ENCODE measurements at places on chromosomes 13 and 19. TPM values are rescaled to one million over a fixed set of nuclear protein-coding genes. Genes with fewer than 3 reads are reported as not detected.

GRCh38 chr19:38055655-38056521 lies 148.9 kb downstream of the SIPA1L3 start:
- ATAC-seq, result no peak

The ZNF560 gene
- not detected for total RNA-seq

DNA sequence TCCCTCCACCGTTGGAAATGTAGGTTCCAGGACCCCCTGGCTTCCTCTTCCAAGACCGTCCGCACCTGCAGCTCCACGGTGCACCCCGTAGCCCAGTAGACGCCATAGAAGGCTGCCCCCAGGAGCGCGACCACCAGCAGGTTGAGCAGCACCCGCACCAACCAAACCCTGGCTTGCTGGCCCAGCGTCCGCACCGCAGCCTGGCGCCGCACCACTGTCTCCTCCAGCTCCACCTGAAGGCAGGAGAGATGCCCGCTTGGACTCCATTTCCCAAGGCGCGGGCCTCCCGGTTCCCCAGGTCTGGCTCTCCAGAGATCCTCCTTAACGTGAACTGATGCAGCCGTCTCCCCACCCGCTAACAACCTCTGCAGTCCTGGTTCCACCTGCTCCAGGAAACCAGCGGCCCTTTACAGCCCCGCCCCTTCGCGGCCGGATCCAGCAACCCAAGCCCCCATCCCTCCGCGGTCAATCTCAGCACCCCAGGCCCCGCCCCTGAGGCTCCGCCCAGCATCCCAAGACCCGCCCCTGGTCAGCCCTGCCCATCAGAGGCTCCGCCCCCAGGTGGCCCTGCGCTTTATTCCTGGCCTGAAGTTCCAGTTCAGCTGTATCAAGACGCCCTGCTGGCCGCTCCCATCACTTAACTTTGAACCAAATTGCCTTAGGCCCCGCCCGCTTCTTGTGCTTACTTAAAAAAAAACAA lies 5.0 kb upstream of the LENG1 start:
- peak; percentile 46 for ATAC-seq

The URAD gene
- total RNA-seq, result not detected

The ADAT3 gene
- total RNA-seq, result 5.5 TPM

The TBXA2R gene
- 0.64 TPM for total RNA-seq

The CBARP gene
- total RNA-seq, result 2.0 TPM

The MISP3 gene
- total RNA-seq, result 3.4 TPM

DNA sequence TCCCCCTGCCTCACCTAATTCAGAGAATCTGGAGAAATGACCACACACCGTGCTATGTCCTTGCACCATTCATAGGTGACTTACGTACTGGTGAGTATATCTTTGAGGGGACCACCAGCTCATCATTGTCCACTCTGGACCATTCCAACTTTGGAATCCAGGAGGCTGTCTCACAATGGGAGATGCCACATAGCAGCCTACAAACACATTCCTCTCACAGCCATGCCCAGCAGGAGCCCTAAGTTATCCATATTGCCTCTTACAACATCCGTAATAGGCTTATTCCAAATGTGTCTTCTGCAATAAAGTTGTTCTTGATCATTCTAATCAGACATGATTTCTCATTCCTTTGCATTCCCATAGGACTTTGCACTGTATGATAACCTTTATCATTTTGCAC lies 436.7 kb downstream of the EFNB2 start:
- no peak for ATAC-seq

GRCh38 chr13:40878321-40878720 lies 88.9 kb downstream of the SLC25A15 start:
- no peak for ATAC-seq

DNA sequence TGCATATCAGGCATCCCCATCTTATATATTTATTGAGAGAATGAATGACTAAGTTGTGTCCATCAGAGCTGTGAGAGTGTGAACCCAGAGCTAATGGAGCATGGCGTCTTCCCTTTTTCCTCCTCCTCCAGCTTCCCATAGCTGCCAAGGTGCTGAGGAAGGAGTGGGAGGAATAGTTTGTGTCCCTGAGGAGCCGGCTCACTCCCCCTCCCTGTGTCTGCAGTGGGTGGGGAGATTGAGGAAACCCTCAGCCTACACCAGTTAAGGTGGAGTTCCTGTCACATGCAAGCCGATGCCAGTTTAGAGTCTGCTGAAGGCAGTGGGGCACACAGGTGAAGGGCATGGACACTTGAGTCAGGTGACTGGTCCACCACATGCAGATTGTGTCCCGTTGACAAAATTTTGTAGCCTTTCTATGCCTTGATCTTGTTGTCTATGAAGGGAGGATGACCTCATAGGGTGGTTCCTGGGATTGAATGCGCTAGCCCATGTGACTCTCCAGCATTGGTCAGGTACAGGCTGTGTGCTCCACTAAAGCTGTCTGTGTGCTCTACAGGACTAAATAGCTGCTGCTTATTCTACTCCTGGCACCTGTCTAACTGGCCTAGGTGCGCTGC lies 47.6 kb upstream of the GPI start:
- ATAC-seq, result peak; percentile 78

The GAPDHS gene
- total RNA-seq, result not detected

GRCh38 chr13:30570691-30571090 lies 47.0 kb upstream of the USPL1 start:
- ATAC-seq, result no peak

DNA sequence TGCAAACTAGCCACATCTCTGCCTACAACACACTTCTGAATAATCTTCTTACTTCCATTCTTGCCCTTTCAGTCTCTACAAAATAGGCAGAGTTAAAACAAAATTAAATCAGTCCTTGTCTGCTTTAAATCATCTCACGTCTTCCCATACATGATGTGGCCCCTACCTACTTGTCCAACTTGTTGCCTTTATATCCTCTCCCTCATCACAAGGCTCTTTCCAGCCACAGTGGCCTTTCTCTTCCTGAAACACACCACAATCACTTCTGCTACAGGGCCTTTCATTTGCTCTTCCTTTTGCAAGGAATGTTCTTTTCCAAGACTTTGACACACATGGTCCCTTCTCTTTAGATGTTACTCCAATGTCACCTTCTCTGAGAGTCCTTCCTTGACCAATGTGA lies 1.7 kb downstream of the RBM26 start:
- no peak for ATAC-seq

DNA sequence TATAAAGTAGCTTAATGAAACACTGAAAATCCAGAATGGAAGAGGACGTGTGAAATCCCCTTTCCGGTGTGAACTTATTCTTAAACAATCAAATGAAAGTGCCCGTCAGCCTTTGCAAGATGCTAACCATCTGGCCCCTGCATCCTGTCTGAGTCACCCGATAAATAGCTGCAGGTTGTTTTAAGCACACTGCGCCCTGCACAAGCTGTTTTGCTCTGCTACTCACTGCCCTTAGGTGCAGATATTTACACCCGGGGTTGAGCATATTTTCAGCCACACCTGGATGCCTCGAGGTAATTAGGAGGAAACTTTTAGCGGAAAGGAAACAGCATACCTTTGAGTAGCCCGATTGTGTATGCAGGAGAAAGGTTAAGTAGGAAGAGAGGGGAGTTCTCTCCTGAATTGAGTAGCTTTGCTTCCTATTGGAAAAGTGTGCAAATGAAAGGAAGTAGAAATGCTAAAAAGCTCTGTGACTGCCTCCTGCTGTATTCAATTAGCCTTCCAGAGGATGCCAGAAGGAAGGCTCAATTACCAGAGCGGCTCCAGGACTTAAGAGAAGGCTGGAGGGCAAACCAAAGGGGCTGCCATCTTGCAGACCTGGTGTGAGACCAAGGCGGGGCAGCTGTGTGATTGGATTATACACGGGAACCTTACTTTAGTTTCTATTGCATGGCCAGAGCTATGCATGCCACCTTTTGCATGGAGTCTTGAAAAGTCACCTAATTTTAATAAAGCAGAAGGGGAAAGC lies 42.5 kb downstream of the IRS2 start:
- peak; percentile 67 for ATAC-seq

The ZNF383 gene
- 4.5 TPM for total RNA-seq

The MBD3L3 gene
- not detected for total RNA-seq

DNA sequence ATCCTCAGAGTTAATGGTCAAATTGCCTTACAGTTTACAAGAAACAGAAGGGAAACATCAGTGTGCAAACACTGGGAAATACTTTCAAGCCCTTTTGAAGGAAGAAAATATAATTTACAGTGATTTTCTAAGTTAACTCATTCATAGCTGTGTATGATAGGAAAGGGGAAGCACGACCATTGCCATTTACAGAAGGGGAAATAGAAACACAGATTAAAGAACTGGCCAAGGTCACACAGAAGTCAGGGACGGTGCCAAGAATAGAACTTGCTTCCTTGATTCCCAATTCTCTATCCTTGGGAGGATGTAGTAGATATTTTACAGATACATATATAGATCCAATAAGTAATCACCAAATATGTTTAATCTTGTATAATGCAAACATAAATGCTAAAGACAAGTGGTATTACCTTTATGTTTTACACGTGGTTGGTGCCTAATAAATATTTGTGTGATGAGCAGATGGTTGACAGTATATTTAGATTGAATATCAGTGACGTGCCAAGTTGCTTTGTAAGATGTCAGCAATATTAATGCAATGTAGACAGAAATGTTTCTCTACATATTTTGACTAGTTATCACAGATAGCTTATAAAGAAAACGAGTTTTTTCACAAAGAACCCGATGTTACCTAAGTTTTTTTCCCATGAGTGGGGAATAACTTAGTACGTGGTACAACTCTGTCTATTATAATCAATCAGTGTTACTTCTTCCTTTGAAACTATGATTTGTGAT lies 73.1 kb downstream of the FLT1 start:
- ATAC-seq, result no peak

DNA sequence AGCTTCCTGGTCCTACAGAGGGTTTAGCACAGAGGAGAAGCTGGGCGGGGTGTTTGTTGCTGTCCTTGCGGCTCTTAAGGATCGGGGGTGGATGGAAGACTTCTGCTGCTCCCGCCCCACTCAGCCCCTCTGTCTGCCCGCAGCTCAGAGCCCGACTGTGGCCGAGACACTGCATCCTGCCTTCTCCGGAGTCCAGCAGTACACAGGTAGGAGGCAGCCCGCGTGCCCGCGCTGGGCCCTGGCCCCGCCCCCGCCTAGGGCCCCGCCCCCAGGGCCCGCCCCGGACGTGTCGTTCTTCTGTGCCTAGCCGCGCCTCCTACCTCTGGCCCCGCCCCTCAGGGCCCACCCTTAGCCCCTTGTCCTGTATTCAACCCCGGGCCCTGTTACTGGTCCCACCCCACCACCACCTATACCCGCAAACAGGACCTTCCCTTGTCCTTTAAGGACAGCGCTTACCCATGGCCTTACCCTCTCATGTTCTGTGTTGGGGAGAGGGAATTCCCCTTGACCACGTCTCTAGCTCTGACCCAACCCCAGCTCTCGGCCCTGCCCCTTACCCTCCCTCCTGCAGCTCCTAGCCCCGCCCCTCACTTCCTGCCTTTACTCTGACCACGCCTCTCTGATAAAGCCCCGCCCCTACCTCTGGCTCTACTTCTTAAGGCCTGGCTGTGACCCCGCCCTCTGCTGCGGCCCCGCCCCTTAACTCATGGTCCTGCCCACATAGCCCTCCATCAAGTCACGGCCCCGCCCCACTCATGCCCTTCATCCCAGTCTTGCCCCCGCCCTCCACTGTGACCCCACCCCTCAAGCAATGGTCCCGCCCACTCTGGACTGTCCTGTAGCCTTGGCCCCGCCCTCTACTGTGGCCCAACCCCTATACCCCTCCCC lies 60.5 kb downstream of the CELF5 start:
- peak; percentile 64 for ATAC-seq

- ATAC-seq, result no peak
These were observed 107.7 kb upstream of the SPATA13 start for GRCh38 chr13:24052547-24053518.

- no peak for ATAC-seq
These were observed 93.2 kb downstream of the FRY start for GRCh38 chr13:32124743-32125142.

The NDUFA7 gene
- 52.2 TPM for total RNA-seq

GRCh38 chr19:46728208-46728607 lies 11.3 kb upstream of the PRKD2 start:
- ATAC-seq, result no peak

- ATAC-seq, result no peak
These were observed 197.4 kb downstream of the DLEU7 start for GRCh38 chr13:50646070-50646469.

The IGFL3 gene
- not detected for total RNA-seq

DNA sequence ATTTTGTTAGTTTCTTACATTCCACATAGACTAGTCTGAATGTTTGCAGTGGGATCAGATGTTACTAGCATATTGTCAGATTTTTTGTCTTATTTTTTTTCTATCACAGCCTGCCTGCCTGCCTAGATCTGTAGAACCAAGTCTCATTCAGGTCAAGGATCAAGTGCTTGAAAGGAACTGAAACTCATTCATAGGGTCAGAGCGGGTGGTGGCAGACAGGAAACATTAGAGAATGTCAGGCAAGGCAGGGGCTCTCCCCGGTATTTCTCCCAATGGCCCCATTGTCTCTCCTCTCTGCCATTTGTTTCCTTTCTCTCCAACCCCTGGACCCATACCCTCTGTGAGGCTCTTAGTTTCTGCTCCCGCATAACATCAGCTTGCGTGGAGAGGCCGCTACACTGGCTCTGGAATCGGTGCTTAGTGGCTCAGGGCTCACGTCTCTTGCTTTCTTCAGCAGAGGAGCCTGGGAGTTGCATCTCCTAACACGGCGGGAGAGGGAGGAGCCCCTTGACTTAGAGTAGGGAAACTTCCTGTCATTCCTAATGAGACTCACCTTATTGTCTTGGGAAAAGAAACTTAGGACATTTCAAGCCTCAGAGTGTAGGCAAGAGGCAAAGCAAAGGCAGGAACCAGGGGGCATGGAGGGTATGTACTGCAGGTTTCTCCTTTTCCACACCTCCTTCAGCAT lies 35.6 kb upstream of the SPATA13 start:
- peak; percentile 19 for ATAC-seq

The CGB8 gene
- total RNA-seq, result not detected

- no peak for ATAC-seq
These were observed 82.9 kb downstream of the PDS5B start for GRCh38 chr13:32669030-32669646.

- ATAC-seq, result peak; percentile 62
These were observed 11.9 kb downstream of the SELENOW start for GRCh38 chr19:47790398-47790814.

The ACP7 gene
- 0.32 TPM for total RNA-seq

DNA sequence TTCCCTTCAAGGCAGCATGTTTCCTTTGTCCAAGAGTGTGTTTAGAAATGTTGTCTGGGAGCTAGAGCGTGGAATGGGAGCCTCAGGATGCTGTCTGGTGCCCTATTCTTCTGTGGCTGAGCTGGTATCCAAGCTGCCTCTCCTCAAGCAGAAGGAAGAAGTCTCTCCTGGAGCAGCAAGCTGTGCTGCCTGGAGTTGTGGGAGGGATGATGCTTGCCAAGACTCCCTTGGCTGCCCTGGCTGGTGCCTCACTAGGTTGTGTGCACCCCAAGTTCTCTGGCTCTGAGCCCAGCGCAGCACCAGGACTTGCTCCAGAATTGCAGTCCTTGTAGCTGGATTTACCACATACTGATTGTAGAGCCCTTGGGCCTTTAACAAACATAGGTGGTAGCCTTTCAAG lies 4.7 kb upstream of the CYP4F3 start:
- no peak for ATAC-seq

Data from esophagus mucosa (tissue), 1 donor.